ENCODE measurements at places on chromosomes 5 and 9. TPM values are rescaled to one million over a fixed set of nuclear protein-coding genes. Genes with fewer than 3 reads are reported as not detected.

Gene CER1
- 5.2 TPM for total RNA-seq

DNA sequence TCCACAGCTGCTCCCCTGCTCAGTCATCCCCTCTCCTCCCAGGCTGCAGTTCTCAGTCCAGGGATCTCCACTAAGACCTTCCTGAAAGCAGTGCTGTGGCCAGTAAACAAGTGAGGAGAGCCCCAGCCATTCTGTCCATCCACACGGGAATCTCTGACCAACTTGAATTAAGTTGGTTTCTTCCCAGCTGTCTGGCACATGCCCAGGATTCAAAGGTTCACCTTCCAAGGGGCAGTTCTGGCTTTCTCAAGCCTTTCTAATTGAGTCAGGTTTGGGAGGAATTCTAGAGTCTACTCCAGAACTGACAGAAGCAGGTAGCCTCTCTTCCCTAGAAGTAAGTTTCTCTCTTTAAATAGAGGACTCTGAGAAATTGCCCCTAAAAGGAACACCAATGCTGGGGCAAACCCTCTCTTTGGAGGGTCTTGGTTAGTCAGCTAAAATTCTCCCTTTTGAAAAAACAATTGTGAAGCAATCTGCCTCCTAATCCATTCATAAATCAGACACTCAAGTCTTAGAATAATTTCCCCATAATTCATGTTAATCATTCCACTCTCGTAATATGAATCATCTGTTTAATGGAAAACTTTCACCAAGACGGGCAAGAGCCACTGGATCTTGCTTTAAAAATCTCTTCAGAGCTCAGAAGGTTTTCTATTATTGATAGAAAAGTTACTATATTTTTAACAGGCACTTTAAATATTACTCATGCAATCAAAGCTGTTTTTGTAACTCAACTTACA lies 133.8 kb downstream of the SPOCK1 start:
- H3K36me3 ChIP-seq, result no peaks in the 10 kb centered on the region
- no peak for DNase-seq
- H3K27ac ChIP-seq, result no peak overlapping the region

Gene NMUR2
- total RNA-seq, result not detected

Gene SPINK6
- not detected for total RNA-seq

DNA sequence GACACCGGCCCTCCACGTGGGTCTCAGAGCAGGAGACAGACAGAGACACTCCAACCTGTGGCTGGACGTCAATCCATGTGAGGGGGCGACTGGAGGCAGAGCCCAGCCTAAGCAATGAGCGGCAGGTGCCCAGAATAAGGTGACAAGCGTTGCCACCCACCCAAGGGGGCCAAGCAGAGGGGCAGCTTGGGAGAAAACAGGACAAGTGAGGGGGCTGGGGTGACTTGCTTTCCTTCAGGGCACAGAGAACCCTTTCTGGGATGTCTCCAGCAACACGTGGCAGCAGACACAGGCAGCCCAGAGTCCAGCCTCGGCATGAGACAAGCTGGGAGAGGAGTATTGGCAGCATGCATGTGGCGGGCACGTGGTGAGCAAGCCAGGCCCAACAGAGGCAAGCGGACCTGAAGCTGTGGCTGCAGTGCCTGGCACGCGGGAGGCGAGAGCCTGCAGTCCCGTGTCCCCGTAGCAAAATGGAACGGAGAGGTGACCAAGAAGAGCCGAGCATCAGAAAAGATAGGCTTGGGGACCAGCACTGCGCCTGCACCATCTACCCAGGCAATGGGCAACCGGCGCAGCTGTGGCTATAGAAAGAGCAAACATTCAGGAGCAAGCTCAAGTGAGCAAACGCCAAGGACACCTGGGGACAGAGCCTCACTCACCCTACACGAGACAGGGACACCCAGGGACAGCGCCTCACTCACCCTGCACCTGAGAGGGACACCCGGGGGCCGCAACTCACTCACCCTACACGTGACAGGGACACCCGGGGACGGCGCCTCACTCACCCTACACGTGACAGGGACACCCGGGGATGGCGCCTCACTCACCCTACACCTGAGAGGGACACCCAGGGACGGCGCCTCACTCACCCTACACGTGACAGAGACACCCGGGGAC lies 6.2 kb downstream of the TERT start:
- peak overlapping the region; percentile 62 for H3K4me3 ChIP-seq
- no peaks in the 10 kb centered on the region for H3K4me1 ChIP-seq
- no peak overlapping the region for H3K27ac ChIP-seq

- H3K27ac ChIP-seq, result peak overlapping the region; percentile 74
- H3K36me3 ChIP-seq, result peaks cover 6% of the 10 kb centered on the region
- H3K27me3 ChIP-seq, result peaks cover 11% of the 10 kb centered on the region
- DNase-seq, result no peak
- peaks cover 38% of the 10 kb centered on the region for H3K4me1 ChIP-seq
- peak overlapping the region; percentile 90 for H3K4me3 ChIP-seq
These were observed 897 bp downstream of the ROPN1L start for GRCh38 chr5:10442576-10442975.

GRCh38 chr9:127640908-127641545 lies 28.9 kb downstream of the STXBP1 start:
- no peaks in the 10 kb centered on the region for H3K27me3 ChIP-seq
- H3K4me1 ChIP-seq, result peaks cover 30% of the 10 kb centered on the region
- no peak overlapping the region for H3K4me3 ChIP-seq
- DNase-seq, result no peak
- H3K36me3 ChIP-seq, result peaks cover 4% of the 10 kb centered on the region
- no peak overlapping the region for H3K27ac ChIP-seq

- no peak overlapping the region for H3K27ac ChIP-seq
- H3K4me3 ChIP-seq, result no peak overlapping the region
- no peaks in the 10 kb centered on the region for H3K36me3 ChIP-seq
These were observed 509.2 kb downstream of the CSNK1G3 start for GRCh38 chr5:124021066-124021641.

- no peaks in the 10 kb centered on the region for H3K36me3 ChIP-seq
- no peak overlapping the region for H3K27ac ChIP-seq
- H3K27me3 ChIP-seq, result peaks cover 8% of the 10 kb centered on the region
- no peak overlapping the region for H3K4me3 ChIP-seq
These were observed 839 bp downstream of the GABRG2 start for GRCh38 chr5:162068412-162068811.

Gene PCDHA1
- 0.13 TPM for total RNA-seq

Gene PCDHGA6
- total RNA-seq, result 3.9 TPM

DNA sequence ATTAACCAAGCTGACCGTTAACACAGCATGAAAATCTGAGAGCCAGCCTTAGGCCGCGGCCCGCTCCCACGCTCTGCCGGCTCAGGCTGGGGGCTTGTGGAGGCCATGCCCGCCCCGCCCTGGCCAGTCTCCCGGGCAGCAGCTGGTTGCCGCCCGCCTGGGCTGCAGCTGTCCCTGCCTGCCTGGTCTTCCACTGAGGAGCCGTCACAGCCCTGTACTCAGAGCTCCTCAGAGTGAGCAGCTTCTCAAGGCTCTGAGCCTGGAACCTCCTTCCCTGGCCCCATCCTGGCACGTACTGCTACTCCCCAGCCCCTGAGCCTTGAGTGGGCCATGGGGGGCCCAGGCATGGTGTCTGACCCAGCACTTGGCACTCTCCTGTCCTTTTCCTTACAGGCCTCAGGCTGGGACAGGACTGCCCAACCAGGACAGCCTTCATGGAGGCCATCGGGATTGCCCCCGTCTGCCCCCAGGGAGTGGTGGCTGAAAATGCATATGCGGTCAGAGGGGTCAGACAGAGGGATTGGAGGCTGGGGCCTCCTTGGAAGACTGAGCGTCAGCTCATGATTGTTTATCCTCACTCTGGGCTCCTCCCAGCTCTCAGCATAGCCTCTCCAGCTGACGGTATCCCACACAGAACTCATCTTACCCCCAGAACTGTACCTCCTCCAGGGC lies 11.9 kb downstream of the FGFR4 start:
- peaks cover 1% of the 10 kb centered on the region for H3K27me3 ChIP-seq
- H3K4me3 ChIP-seq, result no peak overlapping the region
- no peak overlapping the region for H3K27ac ChIP-seq
- peaks cover 18% of the 10 kb centered on the region for H3K4me1 ChIP-seq

GRCh38 chr9:133448487-133448972 lies 11.2 kb upstream of the CACFD1 start:
- H3K27me3 ChIP-seq, result peaks cover 9% of the 10 kb centered on the region
- no peak overlapping the region for H3K27ac ChIP-seq
- no peak overlapping the region for H3K4me3 ChIP-seq
- DNase-seq, result no peak
- no peaks in the 10 kb centered on the region for H3K36me3 ChIP-seq
- H3K4me1 ChIP-seq, result no peaks in the 10 kb centered on the region

DNA sequence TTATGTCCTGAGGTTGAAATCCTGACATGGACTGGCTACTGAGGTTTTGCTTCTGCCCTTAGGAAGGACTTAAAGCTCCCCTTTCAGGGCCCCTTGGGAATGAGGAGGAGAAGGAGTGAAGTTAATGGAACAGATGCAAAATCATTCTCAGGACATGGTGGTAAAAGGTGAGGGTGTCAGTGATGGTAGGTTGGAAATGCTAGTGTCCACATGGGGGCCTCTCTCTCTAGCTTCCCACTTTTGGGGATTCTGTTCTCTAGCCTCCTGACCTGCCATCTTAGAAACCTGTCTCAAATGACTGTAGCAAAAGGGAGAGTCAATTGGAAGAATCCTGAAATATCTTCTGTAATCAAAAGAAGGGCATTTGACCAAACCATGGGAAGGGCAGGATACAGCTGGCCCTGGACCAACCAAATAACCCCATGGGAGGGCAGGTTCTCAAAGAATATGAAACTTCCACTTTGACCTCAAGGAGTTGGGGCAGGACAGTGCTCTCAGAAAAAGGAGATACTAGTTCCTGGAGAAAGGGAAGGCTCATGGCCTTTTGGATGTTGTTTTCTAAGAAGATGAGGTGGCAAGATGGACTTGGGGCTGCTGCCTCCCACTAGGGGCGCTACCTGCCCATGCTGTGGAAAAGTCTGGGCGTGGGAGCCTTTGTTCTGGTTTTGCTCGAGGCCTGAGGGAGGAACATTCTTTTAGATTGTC lies 21.2 kb upstream of the MLANA start:
- H3K27me3 ChIP-seq, result peaks cover 2% of the 10 kb centered on the region
- H3K36me3 ChIP-seq, result no peaks in the 10 kb centered on the region
- DNase-seq, result peak; percentile 15
- peaks cover 10% of the 10 kb centered on the region for H3K4me1 ChIP-seq
- no peak overlapping the region for H3K27ac ChIP-seq

Gene NOXA1
- 0.36 TPM for total RNA-seq

GRCh38 chr9:30507166-30507565 lies 1877.3 kb upstream of the ACO1 start:
- H3K27me3 ChIP-seq, result peaks cover 1% of the 10 kb centered on the region
- no peak overlapping the region for H3K4me3 ChIP-seq
- no peaks in the 10 kb centered on the region for H3K36me3 ChIP-seq
- DNase-seq, result no peak
- no peak overlapping the region for H3K27ac ChIP-seq
- H3K4me1 ChIP-seq, result no peaks in the 10 kb centered on the region

DNA sequence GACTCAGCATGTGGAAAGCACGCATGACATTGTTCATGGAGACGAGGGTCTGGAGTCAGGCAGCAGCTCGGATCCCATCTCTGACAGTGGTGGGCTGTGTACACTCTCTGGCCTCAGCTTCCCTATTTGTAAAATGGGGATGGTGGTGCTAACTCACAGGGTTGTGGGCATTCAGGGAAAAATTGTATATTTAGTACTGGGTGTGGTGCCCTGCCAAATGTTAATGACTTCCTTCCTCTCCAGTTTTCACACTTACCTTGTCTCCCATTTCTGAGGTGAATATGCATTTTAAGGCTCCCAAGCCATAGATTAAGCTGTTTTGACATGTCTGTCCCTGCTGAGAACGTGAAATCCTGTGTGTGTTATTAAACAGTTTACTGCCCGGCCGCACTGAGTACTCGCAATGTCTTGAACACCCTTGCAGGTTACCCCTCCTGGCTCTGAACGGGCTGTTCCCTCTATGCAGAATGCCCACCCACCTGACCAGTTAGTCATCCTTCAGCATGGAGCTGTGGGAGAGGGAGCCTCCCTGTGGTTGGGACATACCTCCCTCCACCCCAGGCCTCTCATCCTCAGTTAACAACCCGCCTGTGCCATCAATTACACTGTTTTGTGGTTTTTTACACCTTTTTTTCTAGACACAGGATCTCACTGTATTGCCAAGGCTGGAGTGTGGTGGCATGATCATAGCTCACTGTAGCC lies 25.8 kb downstream of the TJP2 start:
- no peak overlapping the region for H3K27ac ChIP-seq
- peaks cover 27% of the 10 kb centered on the region for H3K36me3 ChIP-seq
- H3K4me1 ChIP-seq, result peaks cover 35% of the 10 kb centered on the region

- no peaks in the 10 kb centered on the region for H3K36me3 ChIP-seq
- H3K27ac ChIP-seq, result no peak overlapping the region
- DNase-seq, result no peak
- H3K4me1 ChIP-seq, result peaks cover 15% of the 10 kb centered on the region
These were observed 10.8 kb upstream of the DCP2 start for GRCh38 chr5:112965733-112966306.

GRCh38 chr9:79621916-79622575 lies 50.3 kb downstream of the TLE4 start:
- peaks cover 38% of the 10 kb centered on the region for H3K4me1 ChIP-seq
- H3K27ac ChIP-seq, result peak overlapping the region; percentile 62
- no peaks in the 10 kb centered on the region for H3K36me3 ChIP-seq
- DNase-seq, result no peak

Gene RAD23B
- total RNA-seq, result 116 TPM

DNA sequence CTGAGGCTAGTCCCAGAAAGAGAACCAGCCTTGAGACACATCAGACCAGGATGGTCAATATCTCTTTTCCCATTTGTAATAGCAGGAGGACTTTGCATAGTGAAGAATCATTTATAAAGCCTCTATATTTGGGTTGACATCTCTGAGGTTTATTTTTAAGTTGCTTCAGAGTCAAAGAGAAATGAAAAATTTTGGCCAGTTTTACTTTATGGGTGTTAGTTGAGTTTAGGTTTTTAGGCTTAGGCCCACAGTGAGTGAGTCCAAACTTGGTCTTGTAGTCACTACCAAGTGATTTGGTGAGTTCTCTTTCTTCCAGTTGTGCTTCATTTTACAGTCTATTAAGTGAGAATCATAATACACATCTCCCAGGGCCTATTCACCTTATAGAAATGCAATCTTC lies 5.3 kb upstream of the MEF2C start:
- peak overlapping the region; percentile 89 for H3K4me3 ChIP-seq
- peaks cover 30% of the 10 kb centered on the region for H3K4me1 ChIP-seq
- H3K27ac ChIP-seq, result no peak overlapping the region
- peaks cover 2% of the 10 kb centered on the region for H3K27me3 ChIP-seq
- no peaks in the 10 kb centered on the region for H3K36me3 ChIP-seq

Gene C9
- total RNA-seq, result not detected

Gene PCDHA9
- total RNA-seq, result 1.7 TPM

Gene SOWAHA
- total RNA-seq, result not detected

- no peak overlapping the region for H3K27ac ChIP-seq
- H3K4me3 ChIP-seq, result no peak overlapping the region
- no peak for DNase-seq
- H3K36me3 ChIP-seq, result no peaks in the 10 kb centered on the region
These were observed 169.1 kb downstream of the DMRT2 start for GRCh38 chr9:1219284-1219683.

Gene CNTNAP3
- 1.5 TPM for total RNA-seq

Gene FOXD4L3
- total RNA-seq, result not detected

Gene FGF18
- total RNA-seq, result 0.13 TPM

Measured in endothelial cell (in vitro differentiated cells).